ENCODE measurements at places on chromosomes 7 and 10. TPM values are rescaled to one million over a fixed set of nuclear protein-coding genes. Genes with fewer than 3 reads are reported as not detected.

Gene SPDYE6
- total RNA-seq = not detected

Gene MORN4
- 7.0 TPM for total RNA-seq

Gene NPY4R
- not detected for total RNA-seq

Gene MAGI2
- total RNA-seq = 0.49 TPM

Gene KLF14
- not detected for total RNA-seq

Gene ANKRD30A
- not detected for total RNA-seq

Gene NUPR2
- total RNA-seq = not detected

Gene SUGCT
- total RNA-seq = 1.5 TPM

Gene ACBD7
- total RNA-seq = 1.5 TPM

Gene MTERF1
- total RNA-seq = 6.9 TPM

Gene C10orf62
- not detected for total RNA-seq

Gene SPDYE5
- total RNA-seq = not detected

Gene C10orf53
- not detected for total RNA-seq

Gene TET1
- total RNA-seq = 0.82 TPM

Gene ITIH5
- not detected for total RNA-seq

Gene GIMAP5
- not detected for total RNA-seq

Gene GIMAP2
- total RNA-seq = 8.3 TPM

Gene POLR1F
- total RNA-seq = 18.2 TPM

Gene ZMIZ2
- 2.0 TPM for total RNA-seq

Gene TLX1
- not detected for total RNA-seq

Gene UNCX
- total RNA-seq = not detected

Gene CLEC2L
- not detected for total RNA-seq

Gene TAS2R4
- not detected for total RNA-seq

Gene HOXA13
- total RNA-seq = 1.5 TPM

Gene ASNS
- total RNA-seq = 58.3 TPM

Gene PRLHR
- not detected for total RNA-seq

Gene RAPGEF5
- total RNA-seq = 1.2 TPM

Gene TYW1B
- 3.6 TPM for total RNA-seq

Gene AQP1
- not detected for total RNA-seq

Gene RNF32
- total RNA-seq = 1.8 TPM

Gene CDC123
- total RNA-seq = 294 TPM

Gene ZNF722
- total RNA-seq = not detected

Gene GNAI1
- total RNA-seq = 8.8 TPM

Gene GRM8
- not detected for total RNA-seq

Gene HMX3
- total RNA-seq = 5.0 TPM

Gene CALCR
- not detected for total RNA-seq

Gene BAMBI
- 38.3 TPM for total RNA-seq

Gene EPDR1
- total RNA-seq = 18.7 TPM

Gene WEE2
- total RNA-seq = not detected

Gene SP4
- total RNA-seq = 4.6 TPM

Gene MUC12
- not detected for total RNA-seq

Gene UROS
- 87.2 TPM for total RNA-seq

Gene TAS2R3
- not detected for total RNA-seq

Gene MBLAC1
- not detected for total RNA-seq

Gene ARHGEF35
- 0.76 TPM for total RNA-seq

Gene AGAP3
- 22.5 TPM for total RNA-seq

Gene NCF1
- total RNA-seq = not detected

Gene PRPF18
- 18.3 TPM for total RNA-seq

Gene HOXA3
- total RNA-seq = not detected

Gene GPR15LG
- total RNA-seq = not detected
